CD4-positive, CD25-positive, alpha-beta regulatory T cell (primary cell): ENCODE measurements at places on chromosomes 7 and 10.

DNA sequence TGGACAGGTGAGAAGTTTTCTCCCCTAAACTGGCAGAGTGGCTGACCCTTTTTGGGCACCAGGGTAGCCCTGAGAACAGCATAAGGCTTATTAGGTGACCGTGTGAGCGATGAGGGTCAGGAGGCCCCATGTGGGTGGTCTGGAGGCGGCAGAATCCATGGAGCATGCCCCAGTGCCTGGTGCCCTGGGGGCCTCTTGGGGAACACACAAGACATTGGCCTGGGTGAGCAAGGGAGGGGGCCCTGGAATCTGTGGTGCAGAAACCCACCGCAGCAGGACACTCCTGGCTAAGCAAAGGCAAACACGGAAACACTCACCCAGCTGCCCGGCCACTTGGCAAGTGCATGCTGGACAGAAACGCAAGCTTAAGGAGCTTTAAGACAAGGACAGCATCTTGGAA is 29.5 kb downstream of the YKT6 start:
- DNase-seq: no peak

GRCh38 chr10:30000802-30001571 is 58.4 kb downstream of the JCAD start:
- no peak for DNase-seq

GRCh38 chr7:44050121-44050914 is 5.8 kb downstream of the DBNL start:
- DNase-seq: no peak

GRCh38 chr10:114517368-114518250 is 113.3 kb upstream of the AFAP1L2 start:
- no peak for DNase-seq

DNA sequence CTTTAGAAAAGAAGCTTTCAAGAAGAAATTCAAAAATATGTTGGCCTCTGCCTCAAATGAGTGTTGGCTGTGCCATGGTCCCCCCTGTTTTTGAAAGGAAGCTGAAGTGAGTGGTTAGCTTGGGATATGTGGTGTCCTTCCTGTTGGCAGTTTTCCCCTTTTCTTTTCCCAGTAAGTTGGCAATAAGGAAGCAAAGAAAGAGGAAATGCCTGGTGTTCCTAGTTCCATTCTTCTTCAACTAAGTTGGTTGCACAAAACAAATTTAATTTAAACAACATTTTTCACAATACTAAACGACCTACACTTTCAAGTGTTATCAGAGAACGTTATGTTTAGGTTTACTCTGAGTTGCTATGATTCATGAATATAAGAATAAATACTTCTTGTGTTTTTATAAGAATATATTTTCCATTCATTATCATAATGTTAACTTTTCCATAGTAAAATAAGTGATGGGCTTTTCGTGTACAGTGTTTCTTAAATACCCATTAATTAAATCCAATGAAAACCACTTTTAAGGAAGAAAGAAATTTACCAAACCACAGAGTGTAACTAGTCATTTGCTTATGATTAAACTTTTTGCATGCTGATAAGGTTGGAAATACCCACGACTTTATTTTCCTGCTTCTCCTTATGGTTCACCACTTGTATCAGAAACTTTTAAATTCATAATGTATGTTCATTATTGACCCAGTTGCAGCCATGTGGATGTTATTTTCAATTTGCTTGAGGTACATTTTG is 7.7 kb downstream of the HDAC9 start:
- no peak for DNase-seq

DNA sequence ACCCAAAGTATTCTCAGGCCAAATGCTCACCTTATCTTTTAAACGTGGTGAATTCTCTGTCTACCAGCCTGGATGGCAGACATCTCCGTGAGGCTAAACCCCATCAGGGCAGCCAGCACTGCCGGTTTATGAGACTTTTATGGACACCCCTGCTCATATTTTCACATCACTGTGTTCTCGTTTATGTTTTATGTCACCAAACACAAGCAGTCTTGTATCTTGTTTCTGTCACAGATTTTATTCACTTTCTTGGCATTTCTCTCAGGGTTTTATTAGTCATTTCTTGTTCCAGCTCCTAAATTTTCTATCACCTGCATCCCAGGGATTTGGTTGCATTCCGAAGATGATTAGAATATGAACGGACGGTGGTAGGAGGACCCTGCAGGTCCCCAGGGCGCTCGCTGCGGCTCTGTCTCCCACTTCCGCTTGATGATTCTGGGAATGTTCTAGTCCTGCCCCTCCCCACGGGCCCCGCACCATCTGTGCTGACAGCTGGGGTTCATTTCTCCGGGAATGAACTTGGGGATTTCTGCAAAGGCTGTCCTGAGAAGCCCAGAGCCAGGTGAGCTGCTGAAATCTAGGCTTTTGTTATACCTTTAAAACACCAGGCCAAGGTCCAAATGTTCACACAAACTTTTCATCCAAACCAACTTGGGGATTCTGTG is 217.6 kb downstream of the GFRA1 start:
- DNase-seq: no peak

DNA sequence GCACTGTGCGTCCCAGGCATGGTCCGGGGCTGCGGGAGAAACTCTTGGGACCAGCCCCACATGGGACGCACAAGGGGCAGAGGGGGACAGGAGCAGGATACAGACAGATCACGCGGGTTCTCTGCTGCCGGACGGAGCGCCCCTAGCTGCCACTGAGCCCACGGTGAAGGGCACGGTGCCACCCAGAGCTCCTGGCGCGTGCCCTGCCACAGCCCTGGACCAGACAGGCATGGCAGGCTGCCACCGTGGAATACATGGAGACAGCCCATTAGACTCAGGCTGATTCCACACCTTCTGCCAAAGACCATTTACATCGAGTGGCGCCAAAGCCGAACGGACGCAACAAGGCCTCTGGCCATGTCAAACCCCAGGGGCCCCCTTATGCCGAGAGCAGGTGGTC is 90.4 kb downstream of the MAD1L1 start:
- DNase-seq: no peak

DNA sequence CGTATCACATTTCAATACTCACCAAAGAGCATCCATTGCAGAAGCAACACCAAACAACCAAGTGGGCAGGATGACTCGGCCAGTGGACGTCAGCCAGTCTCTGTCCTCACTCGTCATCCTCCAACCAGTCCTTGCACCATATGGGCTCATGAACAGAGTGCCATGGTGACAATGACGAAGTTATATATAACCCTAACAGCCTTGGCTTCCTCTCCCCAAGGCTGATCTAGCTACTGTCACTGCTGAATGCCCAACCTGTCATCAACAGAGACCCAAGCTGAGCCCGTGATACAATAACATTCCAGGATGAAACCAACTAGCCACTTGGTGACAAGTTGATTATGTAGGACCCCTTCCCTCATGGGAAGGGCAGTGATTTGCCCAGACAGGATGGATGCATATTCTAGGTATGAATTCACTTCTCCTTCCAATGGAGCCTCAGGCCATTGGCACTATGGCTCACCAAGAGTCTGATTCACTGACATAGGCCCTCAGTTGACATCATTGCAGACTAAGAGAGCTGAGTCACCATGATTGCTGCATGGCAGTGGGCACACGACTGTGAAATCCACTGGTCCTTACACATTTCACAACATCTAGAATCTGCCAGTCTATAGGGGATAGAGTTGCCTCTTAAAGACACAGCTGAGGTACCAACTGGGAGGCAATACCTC is 26.3 kb upstream of the PPIF start:
- no peak for DNase-seq
